ENCODE measurements at places on chromosomes 12 and 14.
A peak's percentile ranks its signal among the peaks of the same experiment; 100 is the strongest.

DNA sequence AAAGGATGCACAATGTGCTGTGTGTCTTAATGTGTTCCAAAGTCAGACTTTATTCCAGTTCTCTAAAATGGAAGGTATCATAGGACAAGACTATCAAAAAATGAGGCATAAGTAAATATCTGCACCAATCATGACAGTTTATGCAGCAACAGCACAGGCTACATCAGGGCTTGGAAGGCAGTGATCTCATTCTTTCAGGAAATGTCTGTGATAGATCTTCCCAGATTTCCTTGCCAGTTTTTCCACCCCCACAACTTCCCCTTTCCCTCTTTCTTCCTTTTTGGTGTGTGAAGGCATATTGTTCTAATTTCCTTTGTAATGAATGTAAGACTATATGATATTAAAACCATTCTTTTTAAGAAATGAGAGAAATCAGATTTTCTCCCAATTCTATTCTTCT lies 326.7 kb downstream of the ATP23 start:
- no peak for DNase-seq

- DNase-seq = no peak
Measured at GRCh38 chr12:122538496-122538895, 11.4 kb downstream of the KNTC1 start.

GRCh38 chr14:30468354-30468753 lies 90.6 kb upstream of the G2E3 start:
- DNase-seq = no peak

- DNase-seq = peak; percentile 58
Measured at GRCh38 chr12:981176-981828, 9.7 kb upstream of the ERC1 start.

- DNase-seq = no peak
Measured at GRCh38 chr14:60348211-60348610, 99.2 kb downstream of the PPM1A start.

- peak; percentile 15 for DNase-seq
Measured at GRCh38 chr14:71521238-71522135, 410.7 kb upstream of the RGS6 start.

All from astrocyte (in vitro differentiated cells and primary cell).